ENCODE measurements at places on chromosomes 6 and 20.

- no peak for DNase-seq
These were observed 124.9 kb downstream of the ADAT2 start for GRCh38 chr6:143325379-143326140.

GRCh38 chr6:25223490-25223991, 55.6 kb upstream of the CARMIL1 start:
- DNase-seq, result peak; percentile 77

GRCh38 chr20:3777716-3778629, 3.3 kb downstream of the SPEF1 start:
- peak; percentile 81 for DNase-seq

DNA sequence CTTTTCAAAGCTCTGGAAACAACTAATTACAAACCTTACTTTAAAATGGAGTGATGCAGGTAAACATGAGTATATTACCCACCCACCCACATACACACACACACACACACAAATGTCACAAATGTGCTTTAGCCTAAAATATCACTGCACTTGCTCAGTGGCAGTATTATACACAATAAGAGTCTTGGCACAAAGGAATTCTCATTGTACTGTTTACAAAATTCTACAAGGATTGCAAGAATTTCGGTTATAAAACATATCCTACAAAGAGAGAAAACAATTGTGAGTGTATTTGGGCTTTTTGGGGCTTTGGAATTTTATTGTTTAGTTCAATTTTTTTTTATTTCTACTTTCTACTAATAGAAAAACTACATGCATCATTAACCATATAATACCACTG, 113.2 kb upstream of the BEND6 start:
- no peak for DNase-seq

GRCh38 chr20:59790346-59790745, 143.1 kb downstream of the SYCP2 start:
- DNase-seq, result no peak

GRCh38 chr20:17494201-17494600, 37.0 kb downstream of the BFSP1 start:
- no peak for DNase-seq

- DNase-seq, result no peak
These were observed 117.2 kb downstream of the SOBP start for GRCh38 chr6:107607116-107607515.

GRCh38 chr6:111888928-111889695, 15.9 kb upstream of the FYN start:
- peak; percentile 92 for DNase-seq

DNA sequence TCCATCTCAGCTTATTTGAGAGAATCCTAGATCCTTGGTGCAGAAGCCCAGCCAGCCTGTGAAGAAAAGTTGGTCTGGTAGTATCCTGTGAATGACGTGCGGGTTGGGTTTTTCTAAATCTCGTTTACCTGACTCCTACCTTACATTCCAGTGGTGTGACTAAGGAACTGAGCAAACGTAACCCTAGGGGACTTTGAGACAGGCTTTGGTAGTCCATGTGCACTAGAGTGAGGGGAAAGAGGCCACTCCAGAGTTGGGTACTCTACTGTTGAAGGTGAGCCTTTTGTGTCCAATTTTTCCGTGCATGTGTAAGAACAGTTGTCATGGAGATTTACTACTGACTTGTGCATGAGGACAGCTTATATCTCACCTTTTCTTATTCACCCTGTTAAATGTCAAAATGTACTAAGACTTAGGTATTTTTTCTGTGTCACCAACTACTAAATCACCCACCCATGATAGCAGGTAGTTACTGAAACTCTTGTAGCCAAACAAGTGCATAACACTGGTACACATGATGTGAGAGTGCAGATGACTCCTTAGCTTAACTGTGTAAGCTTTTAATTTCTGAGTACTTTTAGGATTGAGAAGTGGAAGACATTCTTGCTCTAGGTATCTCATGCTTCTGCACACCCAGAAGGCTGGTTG, 26.3 kb upstream of the PLCG1 start:
- DNase-seq, result no peak
